ENCODE measurements at places on chromosomes 1 and 21. TPM values are rescaled to one million over a fixed set of nuclear protein-coding genes. Genes with fewer than 3 reads are reported as not detected.

The OXCT2 gene
- 1.1 TPM for total RNA-seq

The TNFRSF4 gene
- total RNA-seq, result 1,007 TPM

The LAMB3 gene
- total RNA-seq, result 11.9 TPM

The ECM1 gene
- 2.0 TPM for total RNA-seq

The VWA5B1 gene
- not detected for total RNA-seq

The HLX gene
- total RNA-seq, result 0.11 TPM

The HES2 gene
- total RNA-seq, result 0.17 TPM

The CRYBG2 gene
- total RNA-seq, result 13.6 TPM
